ENCODE measurements at places on chromosomes 7 and 10.

DNA sequence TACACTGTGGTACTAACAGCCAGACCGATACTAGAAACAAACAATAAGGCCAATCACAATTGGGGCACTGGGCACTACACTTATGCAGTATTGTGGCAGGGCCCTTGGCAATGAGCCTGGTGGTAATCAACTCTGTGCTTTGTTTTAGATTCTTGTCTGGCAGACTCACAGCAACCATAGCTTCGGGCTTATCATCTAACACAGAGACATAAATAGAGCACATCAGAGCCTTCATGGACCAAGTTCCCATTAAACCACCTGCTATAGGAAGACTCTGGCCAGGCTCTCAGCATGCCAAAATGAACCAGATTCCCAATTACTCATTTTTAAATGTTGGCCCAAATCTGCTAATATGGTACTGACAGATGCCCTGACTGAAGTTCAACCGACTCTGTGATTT is 218.6 kb downstream of the DGKI start:
- DNase-seq, result no peak

GRCh38 chr7:146736446-146737190 is 620.0 kb downstream of the CNTNAP2 start:
- no peak for DNase-seq

GRCh38 chr7:92685136-92686042 is 95.2 kb upstream of the FAM133B start:
- peak; percentile 63 for DNase-seq

DNA sequence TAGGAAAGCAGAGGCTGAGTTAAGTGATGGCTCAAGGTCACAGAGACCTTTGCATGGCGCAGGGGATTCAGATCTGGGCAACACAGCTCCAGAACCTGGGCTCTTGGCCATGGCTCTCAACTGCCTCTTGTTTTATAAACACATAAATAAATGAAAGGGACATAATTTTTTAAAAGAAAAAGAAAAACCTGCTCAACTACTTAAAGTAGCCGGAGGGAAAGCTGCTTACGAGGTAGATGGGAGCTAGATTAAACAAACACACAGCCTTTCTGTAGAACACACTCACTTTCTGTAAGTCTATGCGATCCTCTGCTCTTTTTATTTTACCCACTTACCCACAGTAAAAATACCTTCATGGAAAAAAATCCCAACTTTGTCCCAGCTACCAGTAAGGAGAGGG is 81.3 kb downstream of the PIP4K2A start:
- DNase-seq, result no peak

- no peak for DNase-seq
Observed at GRCh38 chr10:123569436-123570035, 96.6 kb upstream of the GPR26 start.

GRCh38 chr7:28517206-28517605 is 104.9 kb downstream of the CREB5 start:
- DNase-seq, result no peak

DNA sequence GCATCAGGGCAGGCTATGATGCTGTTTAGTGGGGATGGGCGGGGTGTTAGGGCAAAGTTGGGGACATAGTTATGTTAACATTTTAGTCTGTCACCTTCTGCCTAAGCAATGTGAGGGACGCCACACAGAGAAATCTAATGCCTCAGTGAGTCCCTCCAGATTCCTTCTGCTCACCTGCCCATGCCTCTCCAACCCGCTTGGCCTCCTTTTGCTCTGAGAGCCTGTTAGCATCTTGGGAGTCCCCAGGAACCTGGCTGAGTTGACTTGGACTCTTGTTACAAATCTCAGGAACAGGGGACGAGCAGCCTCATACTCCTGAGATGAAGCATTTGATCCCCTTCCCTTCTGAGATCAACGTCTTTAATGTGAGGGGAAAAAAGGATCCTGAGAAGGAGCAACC is 336.8 kb downstream of the CCSER2 start:
- no peak for DNase-seq

GRCh38 chr10:69348816-69349541 is 67.7 kb downstream of the TACR2 start:
- DNase-seq, result no peak

- no peak for DNase-seq
Observed at GRCh38 chr10:24806262-24806661, 82.6 kb upstream of the ARHGAP21 start.

- no peak for DNase-seq
Observed at GRCh38 chr7:40680657-40681056, 545.9 kb downstream of the SUGCT start.
